ENCODE measurements at places on chromosomes 6 and 20. TPM values are rescaled to one million over a fixed set of nuclear protein-coding genes. Genes with fewer than 3 reads are reported as not detected.

NKX2-2 gene
- not detected for total RNA-seq

DNA sequence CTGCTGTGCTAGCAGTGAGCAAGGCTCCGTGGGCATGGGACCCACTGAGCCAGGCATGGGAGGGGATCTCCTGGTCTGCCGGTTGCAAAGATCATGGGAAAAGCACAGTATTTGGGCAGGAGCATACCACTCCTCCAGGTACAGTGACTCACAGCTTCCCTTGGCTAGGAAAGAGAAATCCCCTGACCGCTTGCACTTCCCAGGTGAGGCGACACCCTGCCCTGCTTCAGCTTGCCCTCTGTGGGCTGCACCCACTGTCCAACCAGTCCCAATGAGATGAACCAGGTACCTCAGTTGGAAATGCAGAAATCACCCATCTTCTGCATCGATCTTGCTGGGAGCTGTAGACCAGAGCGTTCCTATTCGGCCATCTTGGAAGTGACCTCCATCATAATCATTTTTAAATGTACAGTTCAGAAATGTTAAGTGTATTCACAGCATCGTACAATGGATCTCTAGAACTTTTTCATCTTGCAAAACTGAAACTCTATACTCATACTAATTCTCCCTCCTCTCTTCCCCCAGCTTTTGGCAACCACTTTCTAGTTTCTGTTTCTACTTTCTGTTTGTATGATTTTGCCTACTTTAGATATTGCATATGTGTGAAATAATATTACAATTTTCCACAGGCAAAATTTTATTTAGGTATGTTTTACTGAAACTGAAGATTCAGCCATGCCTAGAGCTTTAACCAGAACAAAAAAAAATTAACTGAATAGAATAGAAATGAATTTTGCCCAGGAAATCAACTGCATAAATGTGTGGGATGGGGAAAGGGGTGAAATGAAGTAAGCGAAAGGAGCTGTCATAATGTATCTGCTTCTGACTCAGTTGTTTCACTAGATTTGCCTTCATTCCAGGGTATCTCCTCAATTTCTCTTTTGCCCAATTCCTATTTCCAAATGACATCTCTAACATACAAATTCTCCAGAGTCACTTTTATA, 100.0 kb downstream of the RWDD2A start:
- H3K27ac ChIP-seq: no peak overlapping the region
- H3K4me3 ChIP-seq: no peak overlapping the region
- no peaks in the 10 kb centered on the region for H3K4me1 ChIP-seq
- no peak for DNase-seq
- H3K36me3 ChIP-seq: no peaks in the 10 kb centered on the region

DNA sequence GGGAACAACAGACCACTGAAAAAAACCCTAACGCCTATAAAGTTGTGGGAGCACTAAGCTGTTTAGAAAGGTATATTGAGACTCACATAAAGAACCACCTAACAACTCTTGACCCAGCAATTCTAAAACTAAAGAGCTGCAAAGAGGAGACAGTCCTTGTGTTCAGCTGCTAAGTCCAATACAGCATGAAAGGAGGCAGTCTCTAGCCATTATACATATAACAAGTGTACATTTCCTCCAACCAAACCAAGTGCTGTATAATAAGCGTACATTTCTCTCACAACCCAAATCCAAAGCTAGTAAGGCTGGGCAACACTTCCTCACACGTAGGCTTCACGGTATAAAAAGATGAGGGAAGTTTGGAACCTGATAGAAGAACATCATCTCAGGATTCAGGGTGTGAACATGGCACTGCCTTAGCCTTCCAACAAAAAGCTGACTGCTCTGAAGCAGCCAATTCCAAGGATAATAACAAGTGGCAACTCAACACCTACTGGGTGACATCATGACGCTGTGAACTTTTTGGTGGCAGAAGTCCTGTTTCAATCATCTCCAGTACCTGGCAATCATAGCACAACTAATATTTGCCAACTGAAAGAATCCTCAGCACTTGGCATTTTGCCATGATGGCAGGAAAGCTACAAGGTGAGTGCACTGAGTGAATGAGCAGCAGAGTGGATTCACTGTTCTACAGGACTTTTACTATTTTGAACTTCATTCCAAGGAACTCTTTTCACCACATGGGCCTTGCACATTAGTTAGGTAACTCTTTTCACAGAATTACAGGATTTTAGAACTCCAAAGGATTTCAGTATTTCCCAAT, 16.6 kb downstream of the TBC1D20 start:
- no peaks in the 10 kb centered on the region for H3K27me3 ChIP-seq
- peak; percentile 38 for DNase-seq
- H3K36me3 ChIP-seq: peaks cover 38% of the 10 kb centered on the region
- H3K27ac ChIP-seq: no peak overlapping the region
- H3K4me3 ChIP-seq: no peak overlapping the region
- no peaks in the 10 kb centered on the region for H3K4me1 ChIP-seq

ACTL10 gene
- not detected for total RNA-seq

E2F1 gene
- total RNA-seq: 25.3 TPM

BNIP5 gene
- not detected for total RNA-seq

HTR1E gene
- total RNA-seq: not detected

DNA sequence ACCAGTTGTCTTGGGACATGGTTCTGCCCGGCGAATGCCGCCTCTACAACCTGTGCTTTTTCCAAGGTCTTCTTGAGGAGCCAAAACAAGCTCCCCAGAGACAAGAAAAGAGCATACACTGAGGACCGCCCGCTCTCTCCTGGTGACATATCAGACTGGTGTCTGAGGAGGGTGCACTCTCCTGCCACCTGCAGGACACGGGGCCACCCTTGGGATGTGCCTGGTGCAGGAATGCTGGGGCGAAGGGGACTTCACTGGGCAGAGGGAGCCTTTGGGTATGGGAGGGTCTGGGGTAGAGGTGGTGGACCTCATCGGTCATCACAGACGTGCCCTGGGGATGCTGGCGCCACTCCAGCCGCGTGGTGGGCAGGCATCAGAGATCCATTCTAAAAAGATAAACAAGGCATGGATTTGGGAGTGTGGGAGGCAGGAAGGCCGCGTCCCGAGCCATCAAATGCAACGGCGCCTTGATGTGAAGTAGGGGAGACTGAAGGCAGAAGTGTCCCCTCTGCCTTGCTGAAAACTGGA, 163.3 kb downstream of the CD83 start:
- H3K27me3 ChIP-seq: no peaks in the 10 kb centered on the region
- H3K4me3 ChIP-seq: no peak overlapping the region
- DNase-seq: no peak
- peaks cover 6% of the 10 kb centered on the region for H3K4me1 ChIP-seq
- no peaks in the 10 kb centered on the region for H3K36me3 ChIP-seq

DNA sequence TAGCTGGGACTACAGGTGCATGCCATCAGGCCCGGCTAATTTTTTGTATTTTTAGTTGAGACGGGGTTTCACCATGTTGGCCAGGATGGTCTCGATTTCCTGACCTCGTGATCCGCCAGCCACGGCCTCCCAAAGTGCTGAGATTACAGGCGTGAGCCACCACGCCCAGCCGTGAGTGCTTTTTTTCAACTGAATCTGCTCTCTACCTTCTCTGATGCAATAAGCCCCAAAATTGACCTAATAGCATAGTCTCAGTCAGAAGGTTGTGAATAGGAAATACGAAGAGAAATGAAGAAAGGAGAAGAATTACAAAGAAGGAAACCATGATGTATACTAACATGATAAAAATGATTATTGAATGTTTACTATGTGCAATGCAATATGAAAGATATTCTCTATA, 33.2 kb downstream of the BEND6 start:
- peaks cover 4% of the 10 kb centered on the region for H3K27me3 ChIP-seq
- DNase-seq: no peak
- no peak overlapping the region for H3K4me3 ChIP-seq
- no peaks in the 10 kb centered on the region for H3K36me3 ChIP-seq

DNA sequence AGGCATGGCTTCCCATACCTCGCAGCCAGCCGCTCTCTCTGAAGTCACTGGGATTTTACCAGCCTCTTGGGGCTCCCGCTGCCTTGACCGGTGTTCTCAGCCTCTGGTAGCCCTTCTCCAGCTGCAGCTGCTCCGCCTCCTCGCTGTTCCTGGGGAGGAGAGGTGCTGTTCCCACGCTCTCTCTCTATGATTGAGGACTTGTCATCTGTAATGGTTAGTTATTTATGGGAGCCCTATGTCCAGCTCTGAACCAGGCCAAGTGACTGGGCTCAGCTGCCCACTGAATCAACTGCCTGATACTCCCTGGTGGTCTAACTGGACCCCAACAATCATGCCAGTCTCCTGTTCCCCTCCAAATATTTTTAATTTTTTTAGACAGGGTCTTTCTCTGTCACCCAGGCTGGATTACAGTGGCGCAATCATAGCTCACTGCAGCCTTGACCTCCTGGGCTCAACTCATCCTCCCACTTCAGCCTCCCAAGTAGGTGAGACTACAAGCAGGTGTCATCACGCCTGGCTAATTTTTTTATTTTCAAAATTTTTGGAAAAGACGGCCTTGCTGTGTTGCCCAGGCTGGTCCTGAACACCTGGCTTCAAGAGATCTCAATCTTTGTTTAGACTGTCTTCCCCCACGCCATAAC, 4.8 kb upstream of the SLC4A11 start:
- no peak overlapping the region for H3K27ac ChIP-seq
- no peaks in the 10 kb centered on the region for H3K36me3 ChIP-seq
- peaks cover 31% of the 10 kb centered on the region for H3K27me3 ChIP-seq
- peaks cover 64% of the 10 kb centered on the region for H3K4me1 ChIP-seq

RAB44 gene
- total RNA-seq: not detected

Measured in HepG2 (cell line).